Kasumi-1 (cell line): ENCODE measurements at places on chromosomes 5 and 9.

DNA sequence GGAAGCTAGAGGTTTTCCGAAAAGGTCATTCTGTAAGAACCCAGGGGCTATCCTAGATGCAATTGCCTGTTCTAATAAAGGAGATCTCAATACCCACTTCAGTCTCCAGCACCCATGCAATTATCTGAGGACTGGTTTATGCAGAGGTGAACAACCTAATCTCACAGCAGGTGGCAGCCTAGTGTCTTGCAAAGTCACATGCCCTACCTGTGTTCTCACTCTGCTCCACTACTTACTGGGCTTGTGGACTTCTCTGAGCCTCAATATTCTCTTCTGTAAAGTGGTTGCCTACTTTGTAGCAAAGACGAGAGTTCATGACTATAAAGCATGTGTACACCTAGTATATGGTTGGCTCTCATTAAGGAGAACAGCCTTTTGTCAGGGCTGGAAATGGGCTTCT, 21.0 kb upstream of the ALDH1B1 start:
- DNase-seq, result peak; percentile 27

- DNase-seq, result no peak
Observed at GRCh38 chr5:78611126-78611605, 37.4 kb downstream of the LHFPL2 start.

GRCh38 chr5:176851380-176851779, 41.0 kb downstream of the UNC5A start:
- no peak for DNase-seq

GRCh38 chr5:166781737-166782136, 1509.7 kb upstream of the WWC1 start:
- DNase-seq, result no peak

DNA sequence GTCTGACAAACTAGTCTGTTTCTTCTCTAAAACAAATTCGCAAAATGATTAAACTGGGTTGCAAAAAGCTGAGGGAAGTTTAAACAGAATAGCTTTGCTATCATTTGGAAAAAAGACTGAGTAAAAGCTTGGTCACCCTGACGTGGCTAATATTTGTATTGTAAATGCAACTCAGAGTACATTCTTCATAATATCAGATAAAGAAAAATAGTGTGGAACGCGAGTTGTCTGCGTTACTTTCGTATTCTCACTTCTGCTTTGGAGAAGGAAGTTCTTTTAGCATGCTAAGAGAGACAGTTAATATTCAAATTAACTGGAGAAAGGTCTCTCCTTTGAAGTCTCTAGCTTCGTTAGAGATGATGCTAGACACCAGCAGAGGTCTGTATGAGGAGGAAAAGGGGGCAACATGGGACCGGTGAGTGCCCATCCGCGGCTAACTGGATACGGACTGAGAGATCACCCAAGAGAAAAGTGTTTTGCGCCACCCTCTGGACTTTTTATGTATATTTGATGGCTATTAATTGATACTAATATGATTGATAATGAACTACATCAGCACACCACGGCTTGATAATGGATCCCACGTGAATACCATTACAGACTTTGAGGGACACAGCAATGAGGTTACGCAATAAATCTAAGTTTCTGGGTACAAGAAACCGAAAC, 2.9 kb upstream of the CNTRL start:
- DNase-seq, result peak; percentile 85

DNA sequence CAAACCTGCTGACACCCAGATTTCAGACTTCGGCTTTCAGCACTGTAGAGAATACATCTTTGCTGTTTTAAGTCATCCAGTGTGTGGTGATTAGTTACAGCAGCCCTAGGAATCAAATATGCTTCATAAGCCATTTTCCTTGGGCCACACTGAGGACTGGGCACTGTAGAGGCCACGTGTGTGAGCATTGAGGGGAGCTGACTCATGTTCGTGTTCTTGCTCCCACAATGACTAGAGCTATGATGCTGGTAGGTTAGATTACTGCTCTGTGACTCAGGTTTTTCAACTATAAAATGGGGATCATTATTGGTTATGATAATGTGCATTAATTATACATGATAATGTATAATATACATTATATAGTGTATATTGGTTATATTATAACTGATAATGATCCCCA, 96.5 kb upstream of the PALM2AKAP2 start:
- no peak for DNase-seq

DNA sequence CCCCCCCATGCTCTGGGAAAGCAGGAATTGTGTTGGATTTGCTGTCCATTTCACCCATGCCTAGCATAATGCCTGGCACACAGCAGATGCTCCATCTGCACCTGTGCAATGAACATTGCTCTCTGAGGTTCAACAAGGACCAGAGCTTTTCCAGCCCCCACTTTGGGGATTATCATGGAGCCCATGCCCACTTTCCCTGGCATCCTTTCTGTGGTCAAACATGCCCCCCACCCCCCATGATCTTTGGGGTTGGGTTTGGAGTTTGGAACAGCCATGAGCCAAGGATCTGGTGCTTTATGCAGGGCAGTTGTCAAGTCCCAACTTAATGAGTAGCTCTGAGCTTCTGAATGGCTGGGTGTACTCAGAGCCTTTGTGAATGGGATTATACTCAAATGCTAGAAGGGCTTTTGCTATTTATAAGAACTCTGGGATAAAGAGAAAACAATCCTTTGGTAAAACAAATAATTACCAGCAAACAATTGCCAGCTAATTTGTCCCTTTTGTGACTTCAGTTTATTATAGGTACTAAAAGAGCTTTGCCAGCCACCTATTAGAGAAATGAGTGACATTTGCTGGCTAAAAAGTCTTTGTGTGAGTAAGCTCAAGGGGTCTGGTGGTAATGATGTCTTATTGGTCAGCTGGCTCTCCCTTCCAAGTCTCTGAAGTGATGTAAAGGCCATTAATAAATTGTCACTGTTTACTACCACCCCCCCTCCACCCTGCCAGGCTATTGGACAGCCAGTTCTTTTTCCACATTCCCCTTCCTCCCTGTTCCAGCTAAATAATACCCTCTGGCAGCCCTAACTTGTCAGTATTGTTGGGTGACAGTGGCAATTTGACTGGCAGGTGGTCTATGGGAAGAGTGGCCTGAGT, 182.3 kb downstream of the MACROH2A1 start:
- no peak for DNase-seq

DNA sequence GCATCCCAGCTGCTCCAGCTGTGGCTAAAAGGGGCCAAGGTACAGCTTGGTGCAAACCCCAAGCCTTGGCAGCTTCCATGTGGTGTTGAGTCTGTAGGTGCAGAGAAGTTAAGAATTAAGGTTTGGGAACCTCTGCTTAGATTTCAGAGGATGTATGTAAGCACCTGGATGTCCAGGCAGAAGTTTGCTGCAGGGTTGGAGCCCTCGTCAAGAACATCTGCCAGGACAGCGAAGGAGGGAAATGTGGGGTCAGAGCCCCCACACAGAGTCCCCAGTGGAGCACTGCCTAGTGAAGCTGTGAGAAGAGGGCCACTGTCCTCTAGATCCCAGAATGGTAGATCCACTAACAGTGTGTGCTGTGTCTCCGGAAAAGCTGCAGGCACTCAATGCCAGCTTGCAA, 236.2 kb upstream of the ADRA1B start:
- DNase-seq, result no peak

DNA sequence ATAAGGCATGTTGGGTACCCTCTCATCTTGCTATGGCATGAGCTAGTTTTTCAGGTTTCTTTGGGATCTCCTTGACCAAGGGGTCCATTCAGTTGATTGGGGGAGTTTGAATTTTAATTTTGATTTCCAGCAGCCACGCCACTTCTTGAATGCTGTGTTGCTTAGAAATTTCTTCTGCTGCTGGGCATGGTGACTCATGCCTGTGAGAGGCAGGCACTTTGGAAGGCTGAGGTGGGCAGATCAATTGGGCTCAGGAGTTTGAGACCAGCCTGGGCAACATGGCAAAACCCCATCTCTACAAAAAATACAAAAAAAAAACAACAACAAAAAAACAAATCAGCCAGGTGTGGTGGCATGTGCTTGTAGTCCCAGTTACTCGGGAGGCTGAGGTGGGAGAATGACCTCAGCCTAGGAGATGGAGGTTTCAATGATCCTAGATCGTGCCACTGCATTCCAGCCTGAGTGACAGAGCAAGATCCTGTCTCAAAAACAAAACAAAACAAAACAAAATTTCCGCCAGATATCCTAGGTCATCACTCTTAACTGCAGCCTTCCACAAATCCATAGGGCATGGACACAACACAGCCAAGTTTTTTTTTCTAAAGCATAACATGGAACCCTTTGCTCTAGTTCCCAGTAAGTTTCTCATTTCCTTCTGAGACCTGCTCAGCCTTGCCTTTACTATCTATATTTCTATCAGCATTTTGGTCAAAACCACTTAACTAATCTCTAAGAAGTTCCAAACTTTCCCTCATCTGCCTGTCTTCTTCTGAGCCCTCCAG, 17.7 kb downstream of the TMC1 start:
- DNase-seq, result no peak

DNA sequence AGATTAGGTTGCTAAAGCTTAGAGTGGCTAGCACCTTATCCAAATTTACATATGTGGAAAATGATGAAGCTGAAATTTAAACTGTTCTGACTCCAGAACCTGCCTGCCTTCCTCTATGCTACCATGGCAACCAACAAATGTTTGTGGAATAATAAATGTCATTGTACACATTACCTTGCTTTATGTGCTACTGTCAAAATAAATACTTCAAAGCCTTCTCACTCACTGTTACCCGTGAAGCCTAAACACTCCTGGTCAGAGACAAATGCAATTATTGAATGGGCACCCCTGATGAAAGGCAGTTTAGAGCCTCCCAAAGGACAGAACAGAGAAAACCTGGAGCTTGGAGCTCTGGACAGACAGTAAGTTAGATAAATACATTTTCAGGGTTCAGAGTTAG, 158.6 kb downstream of the FAM114A2 start:
- no peak for DNase-seq

DNA sequence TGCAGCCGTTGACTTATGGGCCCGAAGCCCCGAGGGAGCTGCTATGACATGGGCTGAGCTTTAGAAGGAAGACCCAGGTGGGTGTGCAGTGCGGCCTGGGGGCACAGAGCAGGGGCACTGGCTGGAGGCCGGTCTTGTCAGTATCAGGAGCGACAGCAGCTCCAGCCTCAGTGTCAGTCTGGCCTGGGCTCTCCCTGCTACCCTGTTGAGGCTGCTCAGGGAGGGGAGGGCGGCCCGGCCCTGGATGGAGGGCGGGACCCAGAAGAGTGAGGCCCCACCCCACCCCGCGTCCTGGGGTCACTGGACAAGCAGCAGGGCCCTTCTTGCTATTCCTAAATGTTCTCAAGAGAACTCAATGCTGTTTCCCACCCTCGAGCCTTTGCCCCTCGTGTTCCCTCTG, 18.0 kb downstream of the GFI1B start:
- no peak for DNase-seq

DNA sequence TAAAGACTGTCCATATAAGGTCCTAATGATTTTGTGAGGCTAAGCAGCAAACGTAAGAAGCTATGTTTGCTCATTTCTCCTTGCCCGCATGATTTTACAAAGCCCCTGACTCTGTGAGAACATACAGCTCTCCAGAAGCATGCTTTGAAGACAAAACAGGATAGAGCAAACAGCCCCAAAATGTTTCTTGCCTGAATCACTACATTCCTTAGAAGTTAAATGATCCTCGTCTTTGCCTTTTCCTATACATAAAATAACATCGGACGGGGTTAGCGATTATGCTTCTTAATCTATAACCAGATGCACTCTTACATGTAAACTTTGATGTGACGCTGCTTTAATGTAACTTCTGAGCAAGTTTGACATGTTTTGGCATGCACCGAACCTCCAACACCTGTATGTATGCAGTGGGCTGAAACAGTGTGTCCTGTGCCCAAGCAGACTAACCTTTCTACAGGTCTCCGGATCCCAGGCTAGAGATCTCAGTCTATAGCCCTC, 353.7 kb downstream of the CETN3 start:
- no peak for DNase-seq

- DNase-seq, result no peak
Observed at GRCh38 chr5:54492178-54492577, 25.4 kb upstream of the SNX18 start.

GRCh38 chr5:61471352-61471751, 139.3 kb downstream of the ZSWIM6 start:
- DNase-seq, result no peak

- DNase-seq, result no peak
Observed at GRCh38 chr5:32090755-32091128, 83.4 kb downstream of the GOLPH3 start.

DNA sequence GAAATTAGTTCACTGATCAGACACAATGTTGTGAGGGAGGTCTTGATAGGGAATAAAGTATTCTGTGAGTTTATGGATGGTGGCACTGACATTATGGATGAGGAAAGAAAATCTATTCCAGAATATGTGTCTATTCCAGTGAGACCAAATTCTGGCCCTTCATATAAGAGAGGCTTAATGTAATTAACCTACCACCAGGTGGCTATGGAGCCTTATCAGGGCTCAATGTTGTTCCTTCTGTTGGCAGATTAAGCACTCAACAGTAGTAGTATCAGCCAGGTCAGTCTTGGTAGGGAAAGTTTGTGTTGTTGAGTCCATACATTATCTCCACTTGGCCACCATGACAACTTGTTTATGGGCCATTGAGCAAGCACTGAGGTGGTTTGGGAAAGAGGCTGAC, 41.7 kb upstream of the BARX1 start:
- no peak for DNase-seq

- DNase-seq, result no peak
Observed at GRCh38 chr5:116613445-116613844, 38.8 kb upstream of the SEMA6A start.

- no peak for DNase-seq
Observed at GRCh38 chr9:93290495-93291434, 106.8 kb downstream of the WNK2 start.

- no peak for DNase-seq
Observed at GRCh38 chr5:100872408-100873190, 30.5 kb downstream of the ST8SIA4 start.

GRCh38 chr5:135221187-135221473, 177.9 kb downstream of the MACROH2A1 start:
- DNase-seq, result no peak

DNA sequence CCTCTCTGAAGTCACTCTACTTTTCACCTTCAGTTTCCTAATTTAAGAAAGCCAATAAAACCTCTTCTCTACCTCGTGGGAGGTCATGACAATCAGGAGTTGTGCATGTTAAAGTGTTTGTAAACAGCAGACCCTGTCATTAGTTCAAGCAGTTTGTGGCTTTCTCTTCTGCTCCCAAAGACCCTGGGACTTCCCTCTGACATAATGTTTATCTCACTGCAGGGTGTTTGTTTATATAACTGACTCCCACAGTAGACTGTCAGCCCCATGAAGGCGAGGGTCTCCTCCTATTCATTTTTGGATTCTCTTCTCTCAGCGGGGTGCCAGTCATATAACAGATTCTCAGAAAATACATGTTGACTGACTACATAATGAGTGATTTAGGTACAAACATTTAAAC, 360.0 kb upstream of the ZNF462 start:
- no peak for DNase-seq

DNA sequence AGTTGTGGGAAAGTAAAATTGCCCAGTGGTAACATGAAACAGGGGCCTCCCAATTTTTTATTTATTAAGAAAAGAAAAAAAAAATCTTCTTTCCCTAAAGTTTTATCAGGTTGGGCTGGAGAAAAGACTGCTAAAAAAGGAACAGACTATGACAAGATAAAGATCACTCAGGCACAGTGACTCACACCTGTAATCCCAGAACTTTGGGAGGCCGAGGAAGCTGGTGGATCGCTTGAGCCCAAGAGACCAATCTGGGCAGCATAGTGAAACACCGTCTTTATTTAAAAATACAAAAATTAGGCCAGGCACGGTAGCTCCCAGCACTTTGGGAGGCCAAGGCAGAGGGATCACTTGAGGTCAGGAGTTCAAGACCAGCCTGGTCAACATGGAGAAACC, 312.5 kb downstream of the CETN3 start:
- no peak for DNase-seq

GRCh38 chr5:16563686-16564085, 53.1 kb downstream of the RETREG1 start:
- DNase-seq, result no peak

- DNase-seq, result no peak
Observed at GRCh38 chr9:97859346-97859745, 6.3 kb downstream of the FOXE1 start.
